Kidney epithelial cell (primary cell): ENCODE measurements at places on chromosomes 1 and 21. TPM values are rescaled to one million over a fixed set of nuclear protein-coding genes. Genes with fewer than 3 reads are reported as not detected.

- DNase-seq: no peak
Observed at GRCh38 chr1:241702442-241703373, 50.6 kb downstream of the WDR64 start.

The HFM1 gene
- 0.48 and 0.79 TPM in 2 replicates for total RNA-seq

The DARS2 gene
- 20.8 and 25.4 TPM in 2 replicates for total RNA-seq

DNA sequence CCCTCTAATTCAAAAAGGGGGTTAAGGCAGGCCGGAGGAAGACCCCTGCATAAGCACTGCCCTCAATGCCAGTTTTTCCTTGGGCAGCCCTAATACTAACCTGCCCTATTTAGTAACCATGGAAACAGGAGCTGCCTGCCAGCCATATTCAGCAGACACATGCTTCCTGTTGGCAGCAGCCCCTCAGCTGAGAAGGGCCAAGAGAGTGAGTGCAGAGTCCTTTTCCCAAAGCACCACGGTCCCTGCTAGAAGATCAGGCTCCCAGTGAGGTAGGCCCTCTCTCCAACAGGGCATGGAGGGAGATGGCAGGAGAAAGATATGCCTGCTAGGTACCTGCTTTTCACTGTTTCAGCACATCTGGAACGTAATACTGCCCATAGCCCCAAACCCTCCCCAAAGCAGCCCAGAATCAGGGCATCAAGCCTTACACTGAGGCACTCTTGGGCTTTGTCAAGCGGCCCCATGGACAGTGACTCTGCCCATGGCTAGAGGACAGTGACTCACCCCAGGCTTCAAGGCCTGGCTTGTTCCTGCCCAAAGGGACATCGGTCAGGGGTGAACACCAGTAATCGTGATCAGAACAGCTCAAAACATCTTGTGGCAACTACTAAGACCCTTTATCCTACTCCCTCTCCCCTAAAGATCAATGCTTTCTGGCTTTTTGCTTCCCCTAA lies 64.5 kb downstream of the BCAR3 start:
- no peak for DNase-seq

- DNase-seq: no peak
Observed at GRCh38 chr21:37227071-37228002, 39.8 kb downstream of the VPS26C start.

DNA sequence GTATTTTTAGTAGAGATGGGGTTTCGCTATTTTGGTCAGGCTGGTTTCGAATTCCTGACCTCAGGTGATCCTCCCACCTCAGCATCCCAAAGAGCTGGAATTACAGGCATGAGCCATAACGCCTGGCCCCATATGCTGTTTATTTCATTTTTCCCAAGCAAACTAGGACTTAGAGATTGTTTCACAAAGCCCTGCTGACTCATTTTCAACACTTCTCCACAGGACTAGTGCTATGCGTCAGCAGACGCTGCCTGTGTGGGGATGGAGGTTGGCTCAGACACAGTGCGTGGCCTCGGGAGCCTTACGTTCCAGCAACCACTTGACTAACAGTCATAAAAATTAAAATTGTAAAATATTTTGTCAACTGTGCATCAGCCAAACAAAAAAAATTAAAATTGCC lies 22.7 kb downstream of the PKNOX1 start:
- DNase-seq: no peak

DNA sequence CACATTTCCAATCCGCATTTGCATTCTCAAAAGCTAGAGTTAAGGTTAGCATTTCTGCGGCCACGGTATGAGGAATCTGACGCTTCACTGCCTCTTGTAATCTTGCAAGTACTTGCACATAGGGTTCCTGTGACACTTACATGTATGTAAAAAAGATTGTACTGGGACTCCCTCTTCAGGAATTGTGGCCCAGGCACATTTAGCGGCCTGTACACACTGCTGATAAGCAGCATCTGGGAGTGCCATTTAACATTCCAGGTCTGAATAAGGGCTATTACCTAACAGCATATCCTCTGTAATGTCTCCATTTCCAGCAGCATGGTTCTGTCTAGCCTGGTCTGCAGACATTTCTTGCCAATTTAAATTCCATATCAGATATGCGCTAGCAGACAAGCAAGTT lies 75.7 kb downstream of the AXDND1 start:
- no peak for DNase-seq

- no peak for DNase-seq
Observed at GRCh38 chr21:29209696-29210095, 79.3 kb downstream of the MAP3K7CL start.

- no peak for DNase-seq
Observed at GRCh38 chr1:74317663-74318062, 82.5 kb downstream of the TNNI3K start.

DNA sequence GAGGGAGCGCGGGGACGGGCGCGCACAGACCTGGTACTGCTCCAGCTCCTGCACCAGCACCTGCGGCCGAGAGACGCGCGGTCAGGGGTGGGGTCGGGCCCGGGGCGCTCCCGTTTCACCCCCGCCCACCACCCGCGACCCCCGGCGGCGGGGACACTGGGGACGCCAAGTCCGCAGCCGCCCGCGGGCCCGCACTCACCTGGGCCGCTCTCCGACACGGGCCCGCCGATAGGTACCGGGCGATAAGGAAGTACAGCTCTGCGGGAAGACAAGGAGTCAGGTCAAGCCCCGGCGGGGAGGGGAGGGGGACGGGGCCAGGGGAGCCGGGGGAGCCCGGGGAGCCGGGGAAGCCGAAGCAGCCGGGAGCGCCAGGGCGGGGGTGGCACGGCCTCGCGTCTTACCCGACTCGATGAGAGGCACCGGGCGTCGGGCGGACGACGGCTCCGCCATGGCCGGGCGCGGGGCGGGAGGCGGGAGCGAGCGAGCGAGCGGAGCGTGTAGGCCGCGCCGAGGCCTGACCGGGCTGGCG lies 326 bp downstream of the BRWD1 start:
- DNase-seq: no peak

DNA sequence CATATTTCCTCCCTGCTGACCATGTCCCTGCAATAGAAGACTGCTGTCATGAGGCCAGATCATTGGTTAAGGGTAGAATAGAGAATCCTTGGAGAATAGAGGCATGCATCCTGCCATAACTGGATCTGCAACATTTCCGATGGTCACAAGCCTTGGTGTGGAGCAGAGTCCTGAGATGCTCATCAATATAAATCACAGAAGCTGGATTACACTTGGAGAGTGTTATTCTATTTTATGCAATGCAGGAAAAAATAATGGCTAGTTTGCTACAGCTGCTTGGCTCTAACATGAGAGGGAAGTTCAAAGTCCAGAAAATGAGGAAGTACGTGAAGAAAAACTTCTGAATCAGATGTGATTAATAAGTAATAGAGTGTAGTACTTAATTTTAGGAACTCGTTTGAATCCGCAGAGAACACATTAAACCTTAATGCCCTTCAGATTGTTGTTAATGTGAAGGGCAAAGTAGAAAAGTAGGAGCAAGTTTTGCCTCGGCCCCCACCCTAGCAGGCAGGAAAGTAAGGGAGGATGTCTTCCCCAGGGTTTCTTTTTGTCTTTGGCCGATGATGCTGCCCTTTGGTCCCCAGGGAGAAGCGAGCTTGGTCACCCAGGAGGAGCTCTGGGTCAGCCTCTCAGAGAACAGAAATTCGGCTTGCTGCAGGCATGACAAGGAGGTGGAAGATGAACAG lies 59.5 kb downstream of the KCNK1 start:
- DNase-seq: no peak

The DMBX1 gene
- 0.04 TPM in 1 of 2 replicates, not detected in the other for total RNA-seq

The COL11A1 gene
- total RNA-seq: 0.38 and 0.48 TPM in 2 replicates

The SLC9C2 gene
- not detected in 2 replicates for total RNA-seq

DNA sequence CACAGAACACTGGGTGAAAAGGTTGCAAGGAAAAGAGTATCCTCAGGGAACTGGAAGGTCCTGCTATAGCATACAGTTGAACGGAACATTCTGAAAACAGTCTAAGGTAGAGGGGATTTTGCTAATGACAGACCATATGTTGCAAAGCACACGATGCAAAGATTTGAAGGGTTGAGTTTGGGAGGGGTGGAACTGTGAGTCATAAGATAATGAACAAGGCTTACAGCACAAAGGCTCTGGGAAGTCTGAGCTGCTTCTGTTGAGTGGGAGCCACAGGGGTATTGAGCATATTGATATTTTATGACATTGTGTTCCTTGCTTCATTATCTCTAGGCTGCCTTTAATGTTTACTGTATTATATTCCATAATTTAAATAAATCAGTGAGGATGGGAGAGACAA lies 104.9 kb downstream of the PLPPR4 start:
- no peak for DNase-seq

DNA sequence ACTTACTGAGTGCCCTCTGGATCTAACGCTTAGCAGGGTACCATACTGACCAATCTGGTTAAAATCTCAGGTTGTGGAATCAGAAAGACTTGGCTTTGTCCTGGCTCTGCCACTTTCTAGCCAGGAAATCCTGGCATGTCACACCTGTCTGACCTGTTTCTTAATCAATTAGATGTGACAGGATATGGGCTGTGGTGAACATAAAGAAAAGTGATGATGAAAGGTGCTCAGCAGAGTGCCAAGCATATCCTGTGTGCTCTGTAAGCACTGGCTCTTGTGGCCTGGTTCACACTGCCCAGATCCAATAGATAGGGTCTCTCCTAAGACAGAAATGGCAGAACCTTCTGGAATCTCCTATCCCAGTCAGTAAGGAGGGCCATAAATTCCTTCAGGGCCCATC lies 53.9 kb downstream of the PHC2 start:
- DNase-seq: no peak

DNA sequence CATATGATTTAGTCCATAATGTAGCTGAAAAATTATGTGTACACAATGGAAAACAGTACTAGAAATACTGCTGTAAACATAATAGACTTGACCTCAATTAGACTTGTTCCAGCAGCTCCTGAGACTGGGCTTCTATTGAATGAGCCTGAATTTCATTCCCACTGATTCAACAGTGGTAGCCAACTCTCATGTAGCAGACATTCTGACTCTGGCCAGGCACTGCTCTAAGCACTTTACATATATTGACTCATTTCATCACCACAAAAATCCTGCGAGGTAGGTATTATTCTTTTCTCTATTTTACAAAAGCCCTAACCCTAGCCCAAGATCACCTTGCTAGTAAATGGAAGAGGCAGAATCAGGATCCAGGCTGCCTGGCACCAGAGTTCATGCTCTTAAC lies 12.8 kb upstream of the CTSS start:
- DNase-seq: no peak

DNA sequence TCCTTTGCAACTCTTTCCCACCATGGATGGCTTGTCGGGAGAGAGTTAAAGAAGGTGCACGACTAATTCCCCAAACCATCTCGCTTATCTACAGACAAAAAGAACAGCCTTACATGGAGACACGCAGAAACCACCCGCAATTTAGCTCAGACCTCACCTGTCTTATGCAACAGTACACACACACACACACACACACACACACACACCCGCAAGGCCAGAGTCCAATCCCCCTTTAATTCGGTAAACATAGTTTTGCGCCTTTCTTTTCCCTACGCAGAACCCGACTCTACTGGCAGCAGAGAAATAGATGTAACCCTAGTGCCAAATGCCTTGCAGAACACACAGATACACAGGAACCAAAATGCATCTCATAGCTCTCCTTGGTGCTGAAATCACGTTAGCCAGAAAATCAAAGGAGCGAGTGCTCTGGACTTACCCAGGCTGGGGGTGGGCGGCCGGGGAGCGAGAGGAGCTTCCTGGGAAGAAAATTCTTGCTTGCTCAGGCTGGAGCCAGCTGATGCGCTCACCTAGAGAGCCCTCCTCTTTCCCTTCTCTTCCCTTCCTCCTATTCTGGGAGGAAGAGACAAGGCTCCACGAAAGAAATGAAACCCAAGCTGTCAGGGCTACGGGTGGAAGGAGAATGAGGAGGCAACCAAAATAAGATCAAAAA lies 470 bp downstream of the TNR start:
- peak; percentile 12 for DNase-seq

DNA sequence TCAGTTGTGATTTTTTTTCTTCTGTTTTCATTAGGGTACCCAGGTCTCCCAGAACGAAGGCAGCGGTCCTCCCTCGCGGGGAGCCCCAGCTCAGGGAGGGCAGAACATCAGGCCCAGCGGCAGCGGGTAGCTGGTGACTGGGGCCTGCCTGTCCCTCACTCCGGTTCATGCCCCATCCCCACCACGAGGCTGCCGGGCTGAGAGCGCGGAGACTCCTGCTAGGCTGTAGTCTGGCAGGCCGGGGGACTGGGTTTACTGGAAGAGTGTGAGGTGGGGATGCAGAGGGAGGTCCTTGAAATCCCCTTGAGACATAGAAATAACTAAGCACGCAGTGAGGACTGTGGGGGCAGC lies 10.5 kb downstream of the BRINP2 start:
- no peak for DNase-seq

The ZBTB40 gene
- total RNA-seq: 16.3 and 19.0 TPM in 2 replicates

GRCh38 chr1:9792156-9793042 lies 31.4 kb downstream of the CLSTN1 start:
- DNase-seq: peak; percentile 26

The SHE gene
- under 0.01 TPM in 1 of 2 replicates, not detected in the other for total RNA-seq

- DNase-seq: no peak
Observed at GRCh38 chr1:158329733-158330132, 1.6 kb downstream of the CD1B start.

DNA sequence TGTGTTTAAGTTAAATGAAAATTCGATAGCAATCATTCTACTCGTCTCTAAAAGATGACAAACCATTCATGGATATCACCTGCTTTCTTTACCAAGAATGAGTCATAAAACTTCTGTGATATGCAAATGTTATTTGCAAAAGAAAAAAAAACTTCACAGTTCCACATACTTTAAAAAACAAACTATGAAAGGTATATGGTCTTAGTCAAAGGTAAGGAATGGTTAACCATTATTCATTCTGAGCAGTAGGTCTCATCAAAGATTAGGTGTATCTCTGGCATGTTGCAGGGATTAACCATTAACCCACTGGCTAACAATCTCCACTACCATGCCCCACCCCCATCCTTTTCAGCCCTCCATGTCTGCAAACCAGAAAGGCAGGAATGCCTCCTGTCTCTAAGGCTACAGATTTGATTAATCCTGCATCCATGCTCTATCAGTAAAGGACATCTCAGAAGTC lies 44.4 kb downstream of the PTPN14 start:
- DNase-seq: peak; percentile 73

DNA sequence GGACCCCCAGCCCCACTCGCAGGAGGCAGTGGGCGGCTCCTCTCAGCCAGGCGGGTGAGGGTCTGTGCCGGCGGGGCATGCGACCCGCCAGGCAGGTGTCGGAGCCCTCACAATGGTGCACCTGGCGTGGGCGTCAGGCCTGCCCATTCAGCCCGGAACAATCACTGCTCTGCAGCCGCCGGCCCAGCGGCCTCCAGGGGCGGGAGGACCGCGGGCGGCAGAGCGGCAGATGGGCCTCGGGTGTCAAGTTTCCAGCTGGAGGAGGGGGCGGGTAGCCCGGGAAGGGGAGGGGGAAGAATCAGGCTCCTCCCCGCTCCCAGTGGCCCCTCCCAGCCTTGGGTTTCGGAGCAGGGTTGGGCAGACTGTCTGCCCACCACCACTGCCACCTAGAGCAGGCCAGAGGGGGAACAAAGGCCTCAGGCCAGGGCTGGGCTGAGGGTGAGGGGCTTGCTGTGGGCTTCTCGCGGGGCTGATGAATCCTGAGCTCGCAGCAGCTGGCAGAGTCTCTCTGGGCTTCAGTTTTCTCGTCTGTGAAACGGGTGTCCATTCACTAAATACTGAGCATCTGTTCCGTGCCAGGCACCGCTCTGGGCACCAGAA lies 39.5 kb upstream of the CASZ1 start:
- DNase-seq: no peak
